ENCODE measurements at places on chromosomes 16 and 17.

GRCh38 chr17:55264645-55265298 lies at the start of gene HLF:
HLF (plus strand) TSS chr17:55264960; CDS start chr17:55265485, 525 bp downstream.
- peak; percentile 56 for DNase-seq

- no peak for DNase-seq
These were observed 146.4 kb downstream of the IRX3 start for GRCh38 chr16:54140057-54140787.

GRCh38 chr16:75088216-75088615 lies 28.4 kb downstream of the LDHD start:
- DNase-seq: no peak

- DNase-seq: peak; percentile 24
These were observed 32.7 kb upstream of the CDH1 start for GRCh38 chr16:68704232-68704867.

DNA sequence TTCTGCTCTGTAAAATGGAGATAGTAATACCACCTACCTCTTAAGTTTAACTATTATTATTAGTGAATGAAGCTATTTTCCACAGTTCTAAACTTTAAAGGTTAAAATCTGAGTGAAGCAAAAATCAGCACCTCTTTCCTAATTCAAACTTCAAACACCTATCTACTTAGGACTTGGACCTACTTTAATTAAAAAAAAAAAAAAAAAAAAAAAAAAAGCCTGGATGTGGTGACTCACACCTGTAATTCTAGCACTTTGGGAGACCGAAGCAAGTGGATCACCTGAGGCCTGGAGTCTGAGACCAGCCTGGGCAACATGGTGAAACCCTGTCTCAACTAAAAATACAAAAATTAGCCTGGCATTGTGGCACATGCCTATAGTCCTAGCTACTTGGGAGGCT lies 5.0 kb upstream of the KANSL1 start:
- DNase-seq: no peak
